ENCODE measurements at places on chromosomes 16 and 17. TPM values are rescaled to one million over a fixed set of nuclear protein-coding genes. Genes with fewer than 3 reads are reported as not detected.

DNA sequence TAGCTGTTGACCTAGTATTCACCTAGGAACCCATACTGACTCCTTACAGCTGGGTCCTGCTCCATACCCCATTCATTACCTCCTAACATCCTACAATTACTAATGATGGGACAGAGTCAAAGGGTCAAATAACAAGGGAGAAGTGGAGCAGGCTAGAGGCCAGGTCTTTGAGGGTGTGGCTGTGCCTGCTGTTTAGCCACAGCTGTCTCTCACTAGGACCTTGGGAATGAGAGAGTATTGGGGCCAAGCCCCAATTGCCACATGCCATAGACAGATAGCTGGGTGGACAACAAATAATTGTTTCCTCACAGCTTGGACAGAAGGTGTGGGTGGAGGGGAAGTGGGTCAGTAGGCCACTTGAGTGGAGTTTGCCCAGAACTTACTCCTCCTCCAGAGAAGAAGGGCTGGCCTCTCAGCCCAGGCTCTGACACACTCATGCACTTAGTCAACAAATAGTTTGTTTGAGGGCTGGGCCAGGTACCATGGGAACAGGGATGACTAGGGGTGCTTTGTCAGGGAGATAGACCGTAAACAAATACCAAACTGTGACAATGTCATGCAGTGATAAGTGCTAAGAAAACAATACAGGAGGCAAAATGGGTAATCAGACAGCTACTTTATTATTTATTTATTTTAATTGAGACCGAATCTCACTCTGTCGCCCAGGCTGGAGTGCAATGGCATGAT, 10.2 kb upstream of the CENPT start:
- H3K36me3 ChIP-seq, result peaks cover 16% of the 10 kb centered on the region
- DNase-seq, result peak; percentile 40
- no peaks in the 10 kb centered on the region for H3K27me3 ChIP-seq
- H3K4me1 ChIP-seq, result no peaks in the 10 kb centered on the region

The BCO1 gene
- not detected for total RNA-seq

GRCh38 chr16:66703406-66704215, 7.1 kb upstream of the CMTM4 start:
- no peaks in the 10 kb centered on the region for H3K36me3 ChIP-seq
- H3K27ac ChIP-seq, result no peak overlapping the region
- H3K4me1 ChIP-seq, result no peaks in the 10 kb centered on the region
- no peak for DNase-seq
- H3K27me3 ChIP-seq, result peaks cover 26% of the 10 kb centered on the region

The CDH1 gene
- 0.54 TPM for total RNA-seq

DNA sequence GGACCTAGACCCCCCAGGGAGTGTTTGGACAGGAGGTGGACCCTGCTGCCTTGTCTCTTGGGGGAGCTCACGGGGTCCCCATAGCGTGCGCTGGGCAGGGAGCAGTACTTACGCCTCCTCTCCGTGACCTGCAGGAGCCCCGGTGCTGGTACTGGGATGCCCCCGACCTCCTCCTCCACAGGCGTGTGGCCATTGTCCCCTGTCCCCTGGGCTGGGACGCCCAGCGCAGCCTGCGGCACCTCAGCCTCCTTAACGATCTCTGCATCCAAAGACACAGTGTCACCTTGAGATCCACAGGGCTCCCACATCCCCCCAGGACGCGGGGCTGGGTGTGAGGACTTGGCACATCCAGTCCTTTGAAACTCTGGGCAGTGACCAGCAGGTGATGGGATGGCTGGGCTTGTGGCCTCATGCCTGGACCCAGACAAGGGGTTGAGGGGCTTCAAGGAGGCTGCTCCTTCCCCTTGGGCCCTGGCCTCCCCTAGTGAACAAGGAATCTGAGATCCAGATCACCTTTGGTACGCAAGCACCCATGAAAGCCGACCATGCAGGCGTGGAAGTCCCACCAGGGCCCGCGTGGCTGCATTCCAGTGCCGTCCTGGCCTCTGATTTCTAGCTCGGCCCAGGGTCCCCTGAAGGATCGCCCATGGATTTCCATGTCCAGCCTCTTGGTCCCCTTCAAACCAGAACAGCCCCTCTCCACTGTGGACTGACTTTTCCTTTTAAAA, 9.9 kb downstream of the DBNDD1 start:
- no peaks in the 10 kb centered on the region for H3K36me3 ChIP-seq
- no peak for DNase-seq
- H3K4me3 ChIP-seq, result peak overlapping the region; percentile 29
- H3K27ac ChIP-seq, result no peak overlapping the region

- no peak overlapping the region for H3K27ac ChIP-seq
- peaks cover 96% of the 10 kb centered on the region for H3K36me3 ChIP-seq
- no peak overlapping the region for H3K4me3 ChIP-seq
- H3K4me1 ChIP-seq, result no peaks in the 10 kb centered on the region
Observed at GRCh38 chr17:31527606-31528005, 136.1 kb downstream of the RAB11FIP4 start.

GRCh38 chr16:81374550-81374949, 59.8 kb downstream of the GAN start:
- no peaks in the 10 kb centered on the region for H3K27me3 ChIP-seq
- H3K4me1 ChIP-seq, result no peaks in the 10 kb centered on the region
- no peak for DNase-seq
- peaks cover 36% of the 10 kb centered on the region for H3K36me3 ChIP-seq

The GAST gene
- total RNA-seq, result not detected

DNA sequence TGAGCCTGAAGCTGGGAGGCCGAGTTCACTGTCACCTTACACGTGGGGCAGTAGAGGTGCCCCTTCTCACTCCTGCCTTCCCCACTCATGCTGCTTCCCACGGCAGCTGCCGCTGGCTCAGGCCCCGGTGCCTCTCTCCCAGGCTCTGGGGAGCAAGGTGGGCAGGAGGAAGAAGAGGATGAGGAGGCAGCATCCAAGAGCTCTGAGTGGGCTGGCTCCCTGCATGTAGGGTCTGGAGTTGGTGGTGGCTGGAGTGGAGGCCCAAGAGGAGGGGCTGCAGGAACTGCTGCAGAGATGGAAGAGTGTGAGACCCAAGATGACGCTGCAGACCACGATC, 8.9 kb downstream of the NKIRAS2 start:
- no peaks in the 10 kb centered on the region for H3K27me3 ChIP-seq
- H3K36me3 ChIP-seq, result peaks cover 10% of the 10 kb centered on the region
- H3K4me3 ChIP-seq, result no peak overlapping the region
- DNase-seq, result no peak
- no peaks in the 10 kb centered on the region for H3K4me1 ChIP-seq

- H3K27ac ChIP-seq, result no peak overlapping the region
- H3K4me3 ChIP-seq, result no peak overlapping the region
- no peaks in the 10 kb centered on the region for H3K4me1 ChIP-seq
- H3K27me3 ChIP-seq, result no peaks in the 10 kb centered on the region
- peaks cover 16% of the 10 kb centered on the region for H3K36me3 ChIP-seq
Observed at GRCh38 chr17:46044286-46044928, 45.4 kb downstream of the STH start.

The CD300LB gene
- total RNA-seq, result not detected

DNA sequence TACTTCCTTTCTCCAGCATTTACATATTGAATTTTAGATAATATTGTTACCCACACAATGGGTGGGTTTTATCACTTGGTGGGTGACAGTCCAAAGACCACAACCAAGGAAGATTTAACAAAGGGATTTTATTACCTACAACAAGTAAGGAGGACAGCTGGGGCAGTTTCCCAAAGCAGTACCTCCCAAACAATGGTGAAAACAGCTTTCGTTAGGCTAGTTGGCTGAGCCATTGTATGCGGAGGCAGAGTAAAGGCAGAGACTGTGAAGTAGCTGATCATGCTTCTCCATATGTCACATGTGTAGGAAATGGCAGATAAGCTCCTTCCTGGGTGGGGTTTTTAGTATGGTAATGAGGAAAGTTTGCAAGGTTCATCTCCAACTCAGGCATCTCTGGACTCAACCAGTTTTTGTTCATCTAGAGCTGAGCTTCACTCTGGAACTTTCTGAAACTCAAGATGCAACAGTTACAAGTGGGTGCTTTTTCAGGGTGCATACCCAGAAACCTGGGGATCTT, 104.3 kb upstream of the PSMD7 start:
- H3K27me3 ChIP-seq, result no peaks in the 10 kb centered on the region
- H3K36me3 ChIP-seq, result no peaks in the 10 kb centered on the region
- H3K27ac ChIP-seq, result no peak overlapping the region
- H3K4me1 ChIP-seq, result no peaks in the 10 kb centered on the region
- DNase-seq, result no peak

- peaks cover 4% of the 10 kb centered on the region for H3K36me3 ChIP-seq
- no peak overlapping the region for H3K27ac ChIP-seq
- no peaks in the 10 kb centered on the region for H3K27me3 ChIP-seq
- no peak overlapping the region for H3K4me3 ChIP-seq
- no peak for DNase-seq
Observed at GRCh38 chr16:22214889-22215288, 8.8 kb downstream of the EEF2K start.

DNA sequence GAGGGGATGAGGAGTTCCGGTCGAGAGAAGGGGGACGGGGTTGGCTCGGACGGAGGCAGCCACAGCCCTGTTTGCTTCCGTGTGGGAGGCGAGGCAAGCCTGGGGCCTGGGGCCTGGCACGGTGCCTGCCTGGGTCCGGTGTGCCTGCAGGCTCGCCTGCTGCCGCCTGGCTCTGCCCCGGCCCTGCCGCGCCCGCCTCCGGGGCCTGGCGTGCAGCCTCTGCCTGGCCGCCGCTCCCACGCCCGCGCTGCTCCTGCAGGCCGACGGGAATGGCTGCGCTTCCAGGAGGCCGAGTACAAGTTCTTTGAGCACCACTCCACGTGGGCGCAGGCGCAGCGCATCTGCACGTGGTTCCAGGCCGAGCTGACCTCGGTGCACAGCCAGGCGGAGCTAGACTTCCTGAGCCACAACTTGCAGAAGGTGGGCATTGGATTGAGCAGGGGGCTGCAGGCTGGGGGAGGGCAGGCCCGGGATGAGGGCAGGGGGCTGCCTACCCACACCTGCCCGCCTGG, 53.1 kb downstream of the MRC2 start:
- H3K4me1 ChIP-seq, result no peaks in the 10 kb centered on the region
- H3K27ac ChIP-seq, result no peak overlapping the region
- H3K27me3 ChIP-seq, result no peaks in the 10 kb centered on the region

The PCTP gene
- 2.8 TPM for total RNA-seq

GRCh38 chr16:10541366-10541765, 39.0 kb downstream of the EMP2 start:
- no peaks in the 10 kb centered on the region for H3K27me3 ChIP-seq
- no peak for DNase-seq
- no peaks in the 10 kb centered on the region for H3K36me3 ChIP-seq
- H3K27ac ChIP-seq, result no peak overlapping the region
- H3K4me3 ChIP-seq, result no peak overlapping the region

DNA sequence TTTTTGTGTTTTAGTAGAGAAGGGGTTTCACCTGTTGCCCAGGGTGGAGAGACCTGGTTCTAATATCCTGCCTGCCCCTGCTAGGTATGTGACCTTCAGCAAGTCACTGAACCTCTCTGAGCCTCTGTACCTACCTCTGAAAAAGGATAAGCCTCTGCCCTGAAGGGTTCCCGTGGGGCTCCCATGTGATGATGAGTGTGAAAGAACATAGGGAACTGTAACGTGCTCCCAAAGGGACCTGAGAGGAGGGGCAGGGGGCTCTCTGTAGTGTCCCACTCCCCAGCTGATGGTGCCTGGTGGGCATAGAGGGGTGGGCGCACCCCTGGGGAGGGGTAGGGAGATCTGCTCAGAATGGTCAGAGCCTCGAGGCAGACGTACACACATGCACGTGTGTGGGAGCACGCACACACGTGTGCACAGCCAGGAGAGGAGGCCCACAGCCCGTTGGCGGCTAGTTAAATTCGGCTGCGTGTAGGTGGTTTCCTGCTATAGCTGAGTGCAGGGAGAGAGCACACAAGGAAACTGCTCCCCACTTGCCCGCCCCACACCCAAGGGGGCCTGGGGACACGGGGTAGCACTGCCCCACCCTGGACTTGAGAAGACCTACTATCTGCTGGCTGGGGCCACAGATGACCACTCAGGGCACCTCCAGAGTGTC, 6.7 kb downstream of the KCNH4 start:
- H3K27me3 ChIP-seq, result peaks cover 22% of the 10 kb centered on the region
- no peak overlapping the region for H3K27ac ChIP-seq
- no peaks in the 10 kb centered on the region for H3K36me3 ChIP-seq
- H3K4me1 ChIP-seq, result no peaks in the 10 kb centered on the region
- no peak for DNase-seq
- H3K4me3 ChIP-seq, result no peak overlapping the region

DNA sequence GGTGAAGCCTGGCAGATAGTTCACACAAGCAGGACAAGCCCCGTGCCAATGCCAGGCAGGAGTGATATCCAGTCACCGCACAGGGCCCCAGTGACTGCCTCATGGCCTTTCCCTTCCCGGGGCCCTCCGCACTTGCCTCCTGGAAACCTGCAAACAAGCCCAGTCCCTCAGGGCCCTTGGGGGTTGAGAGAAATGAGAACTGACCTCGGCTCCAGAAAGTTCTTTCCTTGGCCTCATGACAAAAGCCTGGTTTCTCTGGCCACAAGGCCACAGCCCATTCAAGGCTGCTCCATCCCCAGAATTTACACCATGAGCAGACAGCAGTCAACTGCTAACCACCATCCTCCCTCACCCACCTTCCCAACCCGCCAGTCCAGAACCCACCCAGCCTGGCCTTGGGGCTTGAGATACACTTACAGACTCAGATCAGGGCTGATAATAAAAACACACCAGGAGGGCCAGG, 77.6 kb downstream of the CCDC182 start:
- H3K4me1 ChIP-seq, result peaks cover 19% of the 10 kb centered on the region
- no peaks in the 10 kb centered on the region for H3K36me3 ChIP-seq
- H3K27ac ChIP-seq, result no peak overlapping the region

The GNG13 gene
- not detected for total RNA-seq

GRCh38 chr17:66698270-66698669, 136.6 kb upstream of the CACNG5 start:
- H3K27ac ChIP-seq, result no peak overlapping the region
- no peaks in the 10 kb centered on the region for H3K4me1 ChIP-seq
- peaks cover 5% of the 10 kb centered on the region for H3K36me3 ChIP-seq
- H3K4me3 ChIP-seq, result no peak overlapping the region

The SRL gene
- not detected for total RNA-seq

GRCh38 chr16:58789351-58789750, 55.2 kb upstream of the GOT2 start:
- DNase-seq, result no peak
- no peak overlapping the region for H3K27ac ChIP-seq
- no peaks in the 10 kb centered on the region for H3K36me3 ChIP-seq
- H3K4me3 ChIP-seq, result no peak overlapping the region
- no peaks in the 10 kb centered on the region for H3K4me1 ChIP-seq

The C16orf86 gene
- 6.7 TPM for total RNA-seq

DNA sequence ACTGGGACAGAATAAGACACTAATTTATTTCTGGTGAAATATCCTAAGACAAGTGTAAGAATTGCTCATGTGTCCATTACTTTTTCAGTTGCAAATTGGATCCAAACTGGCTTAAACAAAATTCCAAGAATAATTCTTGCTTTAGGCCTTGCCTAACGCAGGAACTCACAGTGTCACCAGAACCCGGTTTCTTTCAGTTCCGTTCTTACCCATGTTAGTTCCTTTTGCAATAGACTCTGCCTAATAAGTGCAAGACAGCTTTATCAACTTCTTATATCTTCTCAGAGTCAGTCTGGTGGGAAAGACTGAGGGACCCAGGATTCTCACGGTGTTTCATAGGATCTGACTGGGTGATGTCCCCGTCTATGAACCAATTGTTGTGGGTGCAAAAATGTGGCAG, 24.7 kb downstream of the GDE1 start:
- H3K27ac ChIP-seq, result no peak overlapping the region
- no peak overlapping the region for H3K4me3 ChIP-seq
- no peaks in the 10 kb centered on the region for H3K27me3 ChIP-seq
- H3K36me3 ChIP-seq, result peaks cover 9% of the 10 kb centered on the region
- peaks cover 2% of the 10 kb centered on the region for H3K4me1 ChIP-seq
- no peak for DNase-seq

Measured in T-cell (primary cell).